Ascending aorta (tissue), 2 donors: ENCODE measurements at places on chromosomes 12 and 14. TPM values are rescaled to one million over a fixed set of nuclear protein-coding genes. Genes with fewer than 3 reads are reported as not detected.

- H3K4me3 ChIP-seq: no peak overlapping the region
- no peaks in the 10 kb centered on the region for H3K27me3 ChIP-seq
- H3K27ac ChIP-seq: no peak overlapping the region
- H3K4me1 ChIP-seq: no peaks in the 10 kb centered on the region
Measured at GRCh38 chr12:39831587-39832315, 212.1 kb upstream of the ABCD2 start.

DNA sequence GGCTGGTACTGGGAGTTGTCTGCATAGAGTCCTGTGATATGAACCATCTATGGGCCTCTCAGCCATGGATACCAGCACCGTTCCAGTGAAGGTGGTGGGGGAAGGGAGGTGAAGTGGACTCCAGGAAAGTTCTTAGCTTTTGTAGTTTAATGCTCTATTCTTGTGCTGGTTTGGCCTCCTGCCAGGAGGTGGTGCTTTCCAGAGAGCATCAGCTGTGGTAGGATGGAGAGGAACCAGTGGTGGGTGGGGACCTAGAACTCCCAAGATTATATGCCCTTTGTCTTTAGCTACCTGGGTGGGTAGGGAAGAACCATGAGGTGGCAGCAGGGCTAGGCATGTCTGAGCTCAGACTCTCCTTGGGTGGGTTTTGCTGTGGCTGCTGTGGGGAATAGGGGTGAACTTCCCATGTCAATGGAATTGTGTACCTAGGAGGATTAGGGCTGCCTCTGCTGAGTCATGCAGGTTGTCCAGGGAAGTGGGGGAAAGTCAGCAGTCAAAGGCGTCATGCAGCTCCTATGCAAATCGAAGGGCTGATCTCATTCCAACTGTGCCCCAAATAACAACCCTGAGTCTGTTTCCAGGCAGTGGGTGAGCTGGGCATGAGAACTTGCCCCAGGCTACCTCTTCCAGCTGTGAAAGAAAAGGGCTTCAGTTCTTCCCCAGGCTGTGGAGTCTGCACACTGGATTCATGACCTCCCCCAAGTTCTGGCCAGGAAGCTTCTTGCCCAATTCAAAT is 14.2 kb downstream of the GZMH start:
- H3K4me1 ChIP-seq: no peaks in the 10 kb centered on the region
- no peaks in the 10 kb centered on the region for H3K36me3 ChIP-seq
- DNase-seq: no peak
- H3K27ac ChIP-seq: no peak overlapping the region
- no peak overlapping the region for H3K4me3 ChIP-seq

DNA sequence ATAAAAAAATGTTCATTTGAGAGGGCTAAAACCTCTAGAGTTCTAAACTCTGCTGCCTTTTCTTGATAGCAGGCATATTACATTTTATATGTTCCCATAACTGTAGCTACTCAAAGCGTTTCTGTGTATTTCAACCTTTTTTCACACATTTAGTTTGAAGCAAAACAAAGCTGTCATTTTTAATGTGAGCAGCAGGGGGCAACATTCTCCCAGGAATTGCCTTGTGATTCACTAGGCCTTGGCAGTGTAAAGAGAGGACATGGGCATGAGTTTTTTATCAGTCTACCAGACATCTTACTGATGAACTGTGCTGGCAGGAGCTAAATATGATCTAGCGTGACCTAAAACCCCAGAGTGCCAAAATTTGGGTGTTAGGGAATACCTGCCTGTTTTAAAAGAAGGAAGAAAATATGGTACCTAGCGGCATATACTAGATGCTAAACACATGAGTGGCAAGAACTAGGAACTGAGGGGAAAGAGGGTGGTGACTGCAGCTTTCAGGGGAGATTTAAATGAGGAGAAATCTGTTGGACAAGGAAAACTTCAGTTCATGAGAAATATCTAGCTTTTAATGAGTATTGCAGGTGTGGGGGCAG is 65.3 kb downstream of the IFT43 start:
- no peak overlapping the region for H3K27ac ChIP-seq
- no peak overlapping the region for H3K4me3 ChIP-seq
- H3K4me1 ChIP-seq: no peaks in the 10 kb centered on the region

The KRT6C gene
- total RNA-seq: not detected

The SLC35F4 gene
- total RNA-seq: not detected

DNA sequence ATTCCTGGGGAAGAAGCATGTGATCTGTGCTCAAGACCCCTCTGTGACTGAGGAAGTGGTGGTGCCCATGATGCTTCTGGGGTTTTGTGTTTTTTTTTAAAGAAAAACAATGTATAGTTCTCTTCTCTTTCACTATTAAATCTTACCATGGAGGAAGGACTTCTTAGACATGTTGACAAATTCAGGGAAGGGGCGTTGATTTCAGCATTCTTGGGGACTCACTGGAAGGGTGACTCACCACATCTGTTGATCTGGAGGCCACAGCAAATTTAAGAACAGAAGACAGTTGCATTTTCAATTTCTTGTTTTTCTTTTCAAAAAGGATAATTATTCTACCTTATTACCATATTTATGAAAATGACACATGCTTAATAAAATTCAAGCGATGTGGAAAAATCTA is 152.9 kb upstream of the RTL1 start:
- no peak overlapping the region for H3K27ac ChIP-seq
- no peaks in the 10 kb centered on the region for H3K4me1 ChIP-seq
- no peaks in the 10 kb centered on the region for H3K36me3 ChIP-seq
- no peak for DNase-seq
- H3K27me3 ChIP-seq: no peaks in the 10 kb centered on the region

DNA sequence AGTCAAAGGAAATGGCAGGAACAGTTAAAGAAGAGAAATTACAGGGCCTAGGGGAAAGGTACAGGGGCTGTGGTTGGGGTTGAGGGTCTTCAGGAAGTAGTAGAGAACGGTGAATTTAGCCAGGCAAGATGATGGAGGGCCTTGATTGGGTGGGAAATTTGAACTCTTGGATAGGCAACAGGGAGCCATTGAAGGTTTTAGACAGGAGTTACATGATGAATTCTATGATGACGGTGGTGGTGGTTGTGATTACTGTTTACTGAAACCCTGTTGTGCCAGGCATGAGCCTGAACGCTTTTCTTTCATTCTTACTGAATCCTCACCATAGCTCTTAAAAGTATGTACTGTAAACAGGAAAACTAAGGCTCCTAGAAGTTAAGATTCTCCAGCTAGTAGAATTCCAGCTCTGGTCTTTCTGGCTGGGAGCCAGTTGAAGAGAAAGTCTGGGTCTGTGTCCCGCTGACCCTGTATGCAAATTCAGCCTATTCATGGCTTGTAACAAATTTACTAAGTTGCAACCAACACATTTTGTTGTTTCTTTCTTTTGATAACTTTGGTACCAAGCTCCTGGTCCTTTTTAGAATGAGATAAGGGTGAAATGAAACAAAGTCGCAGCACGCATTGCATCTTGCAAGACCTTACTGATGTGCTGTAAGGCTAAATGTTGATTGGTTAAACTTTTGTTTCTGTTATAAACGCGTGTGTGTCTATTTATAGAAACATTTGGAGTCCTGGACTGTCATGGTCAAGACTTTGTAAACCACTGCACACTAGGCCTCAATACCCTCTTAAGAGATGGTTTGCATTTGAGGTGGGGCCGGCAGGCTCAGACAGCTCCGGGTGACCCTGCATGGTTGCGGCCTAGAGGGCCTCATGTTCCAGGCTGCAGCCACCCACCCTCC is 6.0 kb downstream of the ORAI1 start:
- no peak for DNase-seq
- H3K27me3 ChIP-seq: no peaks in the 10 kb centered on the region
- no peak overlapping the region for H3K27ac ChIP-seq
- peaks cover 6% of the 10 kb centered on the region for H3K4me1 ChIP-seq
- H3K4me3 ChIP-seq: no peak overlapping the region
- H3K36me3 ChIP-seq: no peaks in the 10 kb centered on the region

The AKAP6 gene
- total RNA-seq: 21.1 TPM
